ENCODE measurements at places on chromosomes 2 and 18. TPM values are rescaled to one million over a fixed set of nuclear protein-coding genes. Genes with fewer than 3 reads are reported as not detected.

OR6B3 gene
- total RNA-seq: not detected

SLC40A1 gene
- total RNA-seq: 4.6 TPM

TANC1 gene
- 0.31 TPM for total RNA-seq

ZNF236 gene
- total RNA-seq: 25.5 TPM

MAP3K2 gene
- 65.2 TPM for total RNA-seq

DNA sequence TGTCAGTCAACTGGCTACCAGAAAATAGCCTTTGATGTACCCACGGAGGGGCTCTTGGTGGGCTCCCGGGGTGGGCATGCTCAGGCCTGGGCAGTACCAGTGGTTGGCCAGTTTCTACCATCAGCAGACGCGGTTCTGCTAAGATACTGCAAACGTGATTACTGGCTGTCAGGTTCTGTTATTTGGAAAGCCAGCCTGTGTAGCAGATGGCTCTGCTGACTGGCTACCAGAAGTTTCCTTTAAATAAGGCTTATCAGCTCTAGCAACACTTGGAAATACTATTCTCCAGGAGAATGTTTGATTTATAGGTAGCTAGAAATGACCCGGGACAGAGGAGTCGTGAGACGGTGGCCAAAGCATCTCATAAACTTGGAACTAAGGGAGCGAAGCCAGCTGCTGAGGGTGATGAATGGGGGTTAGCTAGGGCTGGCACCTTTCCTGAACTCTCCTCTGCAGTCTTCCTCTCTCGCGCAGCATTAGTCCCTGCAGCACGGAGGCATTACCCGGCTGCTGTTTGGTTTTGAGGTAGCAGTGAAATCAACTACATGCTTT lies 171.9 kb downstream of the AGAP1 start:
- no peak for DNase-seq

DNA sequence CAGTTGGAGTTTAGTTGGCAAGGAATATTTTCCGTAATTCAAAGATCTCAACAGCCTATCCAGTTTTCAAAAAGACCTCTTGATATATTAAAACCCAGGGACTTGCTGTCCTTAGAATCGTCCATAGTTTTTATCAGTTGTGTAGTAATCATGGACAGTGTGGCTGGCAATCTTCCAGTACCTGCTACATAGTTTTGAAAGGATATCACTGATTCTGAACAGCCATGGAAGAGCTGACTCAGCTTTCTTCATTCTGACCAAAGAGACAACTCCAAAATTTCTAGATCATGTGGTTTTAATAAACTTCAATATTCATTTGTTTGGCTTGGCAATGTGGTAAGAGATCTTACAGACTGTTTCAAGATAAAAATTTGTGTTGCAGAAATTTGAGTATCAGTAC lies 616.7 kb downstream of the TDRD15 start:
- no peak for DNase-seq

DNA sequence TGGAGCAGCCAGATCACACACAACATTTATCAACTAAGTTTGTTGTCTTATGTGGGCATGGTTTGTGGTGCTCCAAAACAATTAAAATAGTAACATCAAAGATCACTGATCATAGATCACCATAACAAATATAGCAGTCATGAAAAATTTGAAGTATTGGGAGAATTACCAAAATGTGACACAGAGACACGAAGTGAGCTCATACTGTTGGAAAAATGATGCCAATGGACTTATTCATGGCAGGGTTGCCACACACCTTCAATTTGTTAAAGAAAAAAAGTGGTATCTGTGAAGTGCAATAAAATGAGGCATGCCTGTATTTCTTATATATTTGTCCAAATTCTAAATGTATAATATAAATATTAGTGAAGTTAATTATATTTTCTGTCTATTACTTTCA lies 42.9 kb upstream of the CABYR start:
- DNase-seq: no peak

- peak; percentile 53 for DNase-seq
These were observed 1.1 kb downstream of the MAP3K20 start for GRCh38 chr2:173076581-173077345.

DNA sequence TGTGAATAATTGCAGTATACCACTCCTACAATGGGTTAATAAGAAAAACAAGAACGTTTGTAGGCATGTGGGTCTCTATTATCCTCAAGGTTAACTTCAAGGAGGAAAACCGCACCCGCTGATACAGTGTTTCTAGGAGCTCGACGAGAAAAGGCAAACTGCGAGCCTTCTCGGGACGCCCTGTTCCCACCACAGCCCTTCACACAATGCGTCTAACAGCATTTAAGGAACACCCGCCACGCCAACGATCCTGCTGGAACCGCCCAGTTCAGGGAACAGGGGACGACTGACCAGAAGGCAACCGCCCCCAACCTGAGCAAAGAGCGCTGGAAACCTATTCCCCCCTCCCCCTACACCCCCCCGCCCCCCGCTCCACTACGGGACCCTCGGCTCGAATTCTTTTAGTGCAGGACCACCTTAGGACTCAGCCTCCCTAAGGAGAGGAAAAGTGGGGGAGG lies 710 bp upstream of the TMSB10 start:
- DNase-seq: peak; percentile 60

- no peak for DNase-seq
These were observed 62.9 kb downstream of the SETBP1 start for GRCh38 chr18:44743631-44744030.

GRCh38 chr2:180892091-180892490 lies 88.3 kb upstream of the UBE2E3 start:
- no peak for DNase-seq

DNA sequence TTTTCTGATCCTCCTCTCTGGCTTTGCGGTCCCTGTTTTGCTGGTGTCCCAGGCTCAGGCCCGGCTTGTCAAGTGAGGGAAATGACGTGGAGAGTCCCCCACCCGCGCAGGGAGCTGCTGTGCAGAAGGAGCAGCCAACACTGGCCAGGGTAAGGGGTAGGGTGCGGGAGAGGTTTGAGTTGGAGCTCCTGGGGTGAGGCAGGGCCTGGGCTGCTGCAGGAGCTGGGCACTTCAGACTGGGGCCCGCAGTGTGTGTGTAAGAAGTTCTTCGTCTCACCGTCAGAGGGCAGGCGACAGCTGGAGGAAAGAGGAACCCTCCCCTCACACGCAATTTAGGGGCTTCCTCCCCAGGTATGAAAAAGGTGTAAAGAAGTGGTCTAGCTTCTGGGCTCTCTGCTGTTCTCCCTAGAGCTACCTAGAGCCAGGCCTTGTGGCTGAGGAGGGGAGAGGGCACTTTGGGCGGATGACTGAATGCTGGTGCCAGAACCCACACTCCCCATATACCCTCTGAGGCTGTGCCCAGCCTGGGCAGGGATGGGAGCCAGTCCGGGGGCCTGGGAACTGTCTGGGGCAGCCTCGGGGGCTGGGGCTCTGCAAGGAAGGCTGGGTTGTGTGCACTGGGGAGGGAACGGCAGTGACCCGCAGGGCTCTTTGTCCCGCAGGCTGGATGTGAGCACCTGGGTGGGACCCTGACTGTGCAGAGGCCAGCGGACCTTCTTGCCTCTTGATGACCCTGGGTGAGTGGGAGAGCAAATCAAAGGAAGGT lies 11.8 kb downstream of the CELF4 start:
- DNase-seq: no peak

DNA sequence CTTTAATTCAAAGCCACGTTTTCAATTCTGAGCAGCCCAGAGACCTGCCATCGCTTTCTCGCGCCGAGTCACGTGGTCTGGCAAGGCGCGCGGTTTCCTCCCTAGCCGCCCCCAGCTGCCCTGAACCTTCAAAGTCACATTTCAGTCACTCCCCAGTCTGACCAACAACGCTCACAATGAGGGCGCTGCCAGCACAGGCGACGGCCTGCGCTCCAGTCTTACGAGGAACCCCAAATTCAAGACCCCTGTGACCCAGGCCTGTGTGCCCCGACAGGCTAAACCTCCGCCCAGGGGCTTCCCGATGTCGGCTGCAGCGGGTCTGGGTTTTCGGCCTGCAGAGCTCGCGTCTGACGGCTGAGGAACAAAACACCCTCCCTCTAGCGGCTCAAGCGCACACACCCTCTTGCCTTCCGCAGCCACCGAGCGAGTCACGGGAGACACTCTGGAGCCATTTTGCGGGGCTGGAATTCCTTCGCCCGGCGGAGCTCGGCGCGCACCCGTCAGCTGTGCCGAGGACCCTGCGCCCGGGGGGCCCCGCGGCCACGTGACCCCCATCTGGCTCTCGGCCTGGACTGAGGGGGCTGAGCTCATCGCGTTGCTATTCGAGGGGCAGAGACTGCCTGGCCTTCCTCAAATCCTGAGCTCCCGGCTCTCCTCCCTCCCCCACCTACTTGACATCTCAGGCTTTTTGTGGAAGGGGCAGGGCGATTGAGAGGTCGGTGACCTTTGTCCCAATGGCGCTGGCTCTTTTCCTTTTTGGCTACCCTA lies 69.9 kb upstream of the ITGB6 start:
- peak; percentile 72 for DNase-seq

- no peak for DNase-seq
These were observed 113.7 kb upstream of the ZFP36L2 start for GRCh38 chr2:43340066-43340465.

DNA sequence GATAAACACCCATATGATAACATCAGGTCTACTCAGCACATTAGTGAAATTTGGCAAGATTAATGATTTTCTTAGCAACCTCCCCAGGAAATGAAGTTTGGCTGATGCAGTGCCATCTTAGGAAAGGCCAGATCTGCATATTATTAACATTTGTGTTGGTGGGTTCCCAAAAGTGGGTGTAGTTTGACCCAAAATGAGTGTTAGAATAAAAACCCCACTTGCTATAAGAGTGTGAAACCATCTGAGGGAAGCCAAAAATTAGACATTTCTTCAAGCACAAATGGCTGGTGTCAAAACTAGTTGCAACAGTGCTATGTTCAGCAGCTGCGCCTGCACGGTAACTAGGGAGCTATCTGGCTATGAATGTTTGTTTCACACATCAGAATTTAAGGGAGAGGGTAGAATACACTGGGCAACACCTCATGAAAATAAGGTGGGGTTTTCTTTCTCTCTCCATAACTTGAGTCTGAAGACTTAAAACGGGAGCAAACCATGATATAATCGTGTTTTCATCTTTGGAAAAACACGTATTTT lies 15.9 kb upstream of the CSRNP3 start:
- DNase-seq: no peak

Measured in activated naive CD8-positive, alpha-beta T cell treated with anti-CD3 and anti-CD28 coated beads, Interleukin-2, amount 10 ng/mL, durations not matched to agents 7 days and 5 days (primary cell).